SJSA1 (cell line): ENCODE measurements at places on chromosomes 5 and 9.

GRCh38 chr9:135983208-135984071 is 22.3 kb upstream of the UBAC1 start:
- no peak for DNase-seq

DNA sequence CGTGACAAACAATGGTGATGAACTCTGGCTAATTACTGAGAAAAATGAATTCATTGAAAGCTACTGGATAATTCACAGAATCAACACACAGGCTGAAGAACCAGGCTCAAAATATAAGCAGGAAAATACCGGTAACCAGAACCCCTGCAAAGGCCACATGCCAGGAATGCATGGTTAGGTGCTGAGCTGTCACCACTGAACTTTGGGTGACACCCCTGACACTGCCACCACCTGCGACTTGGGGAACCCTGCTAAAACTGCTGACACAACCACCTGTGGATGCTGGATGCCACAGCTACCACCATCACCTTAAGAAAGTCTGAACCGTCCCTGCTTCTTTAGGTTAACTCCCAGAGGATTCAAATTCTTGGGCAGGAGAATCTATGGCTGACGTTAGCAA is 72.0 kb upstream of the NR4A3 start:
- no peak for DNase-seq

- no peak for DNase-seq
These were observed 95.8 kb downstream of the DOCK2 start for GRCh38 chr5:169732841-169733240.

DNA sequence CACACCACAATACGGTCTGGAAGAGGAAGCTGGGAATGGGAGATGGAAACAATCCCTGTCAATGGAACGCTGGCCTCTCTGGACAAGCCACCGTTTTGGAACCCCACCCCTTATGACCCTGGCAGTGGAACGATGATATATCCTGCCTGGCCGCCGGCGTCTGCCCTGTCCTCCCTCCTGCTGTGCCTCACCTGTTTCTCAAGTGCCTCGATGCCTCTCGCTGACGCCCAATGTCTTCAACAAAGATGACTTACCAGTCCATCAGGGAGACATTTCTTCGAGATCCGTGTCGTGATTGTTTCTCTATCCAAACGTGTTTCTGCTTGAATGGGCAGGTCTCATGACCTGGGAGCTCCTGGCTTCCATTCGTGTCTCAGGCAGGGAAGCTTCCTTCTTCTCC is 476.5 kb downstream of the SPATA31A7 start:
- no peak for DNase-seq
